ENCODE measurements at places on chromosomes 7 and 10.

- DNase-seq, result peak; percentile 78
These were observed 151.8 kb downstream of the SFMBT2 start for GRCh38 chr10:7258948-7259523.

DNA sequence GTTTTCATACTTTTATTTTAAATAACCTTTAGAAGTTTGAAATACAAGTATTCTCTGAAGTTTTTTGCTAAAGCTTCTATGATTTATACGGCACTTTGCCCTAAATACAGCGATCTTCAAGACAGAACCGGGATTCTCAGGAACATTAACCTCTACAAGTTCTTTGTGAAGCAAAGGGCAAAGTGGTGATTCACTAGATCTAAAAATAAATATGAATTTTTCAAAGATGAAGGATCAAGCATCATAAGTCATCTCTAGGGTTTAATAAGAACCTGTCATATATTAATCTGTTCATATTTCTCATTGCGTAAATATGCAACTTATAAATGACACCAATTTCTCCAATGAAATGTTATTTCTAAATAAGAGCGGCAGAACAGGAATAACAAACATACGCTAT, 30.7 kb downstream of the DGKB start:
- DNase-seq, result no peak

GRCh38 chr7:18680576-18680975, 185.0 kb downstream of the HDAC9 start:
- DNase-seq, result no peak

- DNase-seq, result no peak
These were observed 11.7 kb downstream of the PTPRE start for GRCh38 chr10:127918572-127918971.

DNA sequence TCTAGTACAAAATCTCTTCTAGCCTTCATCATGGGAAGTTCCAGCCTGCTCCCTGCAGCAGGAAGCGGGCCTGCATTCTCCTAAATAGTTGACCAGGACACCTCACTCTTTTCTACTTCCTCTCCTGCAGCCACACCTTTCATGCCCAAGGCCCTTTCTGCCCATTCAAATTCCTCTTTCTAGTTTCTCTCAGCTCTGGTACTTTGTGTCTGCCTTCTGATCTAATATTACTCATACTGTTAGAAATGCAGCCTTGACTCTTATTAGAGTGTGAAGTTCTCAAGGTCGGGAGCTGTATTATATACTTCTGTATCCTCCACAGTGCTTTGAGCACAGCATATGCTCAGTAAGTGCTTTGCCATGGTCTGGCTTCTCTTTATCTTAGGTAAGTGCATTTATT, 103.1 kb downstream of the PRKCQ start:
- no peak for DNase-seq

Measured in Daoy (cell line).